ENCODE measurements at places on chromosomes 1 and 21.

- DNase-seq, result peak; percentile 37
These were observed 216.2 kb upstream of the RUNX1 start for GRCh38 chr21:35265170-35265877.

DNA sequence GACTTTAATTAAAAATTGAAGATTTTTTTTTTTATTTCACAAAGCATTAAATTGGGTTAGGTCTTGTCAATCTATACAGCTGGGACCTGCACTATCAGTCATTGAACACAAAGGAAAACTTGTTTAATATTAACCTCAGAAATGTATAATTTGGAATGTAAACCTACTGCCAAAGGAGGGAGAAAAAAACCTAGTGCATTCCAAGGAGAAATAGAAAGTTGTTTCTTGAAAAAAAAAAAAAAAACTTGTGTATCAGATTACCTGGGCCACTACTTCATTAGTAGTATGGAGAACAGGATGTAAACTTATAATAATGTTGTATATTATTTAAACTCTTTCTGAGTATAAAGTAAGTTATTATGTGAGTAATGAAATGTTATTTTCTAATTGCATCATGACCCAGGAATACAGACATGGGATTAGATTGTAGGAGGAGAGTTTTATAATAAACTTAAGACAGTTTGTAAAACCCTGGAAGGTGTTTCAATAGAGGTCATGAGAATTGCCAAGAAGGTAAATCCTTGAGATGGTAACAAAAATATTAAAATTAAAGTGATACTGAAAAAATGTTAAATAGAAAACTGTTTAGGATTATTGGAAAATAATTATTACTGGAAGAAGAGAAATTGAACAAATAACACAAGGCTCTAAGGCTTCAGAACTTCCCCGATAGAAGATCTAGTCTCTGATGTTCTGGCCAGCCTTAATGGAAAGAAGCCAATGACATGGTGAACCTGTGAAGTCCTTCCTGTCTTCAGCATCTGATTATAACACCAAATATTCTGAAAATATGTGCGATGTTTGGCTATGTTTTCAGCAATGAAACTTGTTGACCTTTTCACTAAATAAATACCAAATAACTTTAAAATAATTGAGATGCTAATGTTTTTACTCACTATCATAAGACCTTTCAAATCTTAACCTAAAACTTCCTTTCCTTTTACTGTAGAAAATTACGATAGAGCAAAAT is 412.8 kb upstream of the LYPLAL1 start:
- DNase-seq, result no peak

GRCh38 chr1:158833264-158833663 is 2.1 kb downstream of the MNDA start:
- DNase-seq, result no peak

GRCh38 chr1:173503391-173503790 is 26.3 kb downstream of the PRDX6 start:
- DNase-seq, result peak; percentile 26

GRCh38 chr1:58432851-58433668 is 113.5 kb downstream of the OMA1 start:
- peak; percentile 16 for DNase-seq

DNA sequence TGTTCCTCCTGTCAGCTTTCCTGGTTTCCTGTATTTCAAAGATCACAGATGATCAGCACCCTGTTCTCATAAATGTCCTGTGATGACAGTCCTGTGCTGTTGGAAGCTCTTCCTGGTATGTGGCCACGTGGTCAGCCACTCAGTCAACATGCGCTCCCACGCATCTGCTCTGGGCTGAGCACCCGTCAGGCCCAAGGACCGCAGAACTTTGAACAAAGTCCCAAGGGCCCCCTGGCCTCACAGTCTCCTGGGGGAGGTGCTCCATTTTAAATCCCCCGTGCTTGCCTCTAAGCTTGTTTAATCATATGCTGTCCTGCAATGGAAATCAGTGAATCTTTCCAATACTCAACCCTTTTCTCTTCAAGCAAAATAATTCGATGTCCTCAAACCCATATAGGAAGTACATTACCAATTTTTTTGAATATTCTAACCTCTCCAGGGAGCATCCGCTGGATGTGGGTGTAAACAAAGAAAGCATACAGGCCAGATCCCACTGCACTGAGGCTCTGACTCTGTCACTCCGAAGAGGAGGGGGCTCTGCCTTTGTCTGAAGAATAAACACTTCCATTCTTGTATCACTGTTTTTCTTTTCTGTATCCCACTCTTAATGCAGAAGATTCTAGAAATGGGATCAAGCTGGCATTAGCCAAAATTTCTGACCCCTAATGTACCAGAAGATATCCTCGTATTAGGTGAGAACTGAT is 250.3 kb downstream of the SDCCAG8 start:
- no peak for DNase-seq

Data from SJCRH30 (cell line).